Activated naive CD4-positive, alpha-beta T cell treated with Interleukin-2 at 50 U/mL for 16 hours (primary cell): ENCODE measurements at places on chromosomes 16 and 17.

GRCh38 chr16:74511961-74512360 is 90.7 kb upstream of the CLEC18B start:
- DNase-seq = no peak

DNA sequence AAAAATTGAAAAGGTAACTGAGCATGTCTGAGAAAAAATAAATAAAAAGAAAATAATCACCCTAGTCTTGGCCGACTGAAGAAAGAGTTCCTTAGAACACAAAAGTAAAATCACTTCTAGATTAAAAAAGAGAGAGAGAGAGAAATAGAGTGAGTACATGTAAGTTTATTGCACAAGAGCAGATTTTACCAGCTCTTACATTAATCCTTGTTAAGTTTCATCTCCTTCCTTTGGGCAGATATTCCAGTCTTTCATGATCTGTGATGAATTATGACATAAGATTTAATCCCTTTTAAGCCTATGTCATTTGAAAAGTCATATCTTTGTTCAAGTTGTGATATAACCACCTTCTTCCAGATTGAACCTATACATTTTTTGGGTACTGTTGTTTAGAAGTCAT is 54.8 kb downstream of the NFAT5 start:
- DNase-seq = no peak

GRCh38 chr17:8438441-8438840 is 2.8 kb downstream of the NDEL1 start:
- no peak for DNase-seq

- no peak for DNase-seq
These were observed 7.3 kb upstream of the METRNL start for GRCh38 chr17:83071966-83072562.

DNA sequence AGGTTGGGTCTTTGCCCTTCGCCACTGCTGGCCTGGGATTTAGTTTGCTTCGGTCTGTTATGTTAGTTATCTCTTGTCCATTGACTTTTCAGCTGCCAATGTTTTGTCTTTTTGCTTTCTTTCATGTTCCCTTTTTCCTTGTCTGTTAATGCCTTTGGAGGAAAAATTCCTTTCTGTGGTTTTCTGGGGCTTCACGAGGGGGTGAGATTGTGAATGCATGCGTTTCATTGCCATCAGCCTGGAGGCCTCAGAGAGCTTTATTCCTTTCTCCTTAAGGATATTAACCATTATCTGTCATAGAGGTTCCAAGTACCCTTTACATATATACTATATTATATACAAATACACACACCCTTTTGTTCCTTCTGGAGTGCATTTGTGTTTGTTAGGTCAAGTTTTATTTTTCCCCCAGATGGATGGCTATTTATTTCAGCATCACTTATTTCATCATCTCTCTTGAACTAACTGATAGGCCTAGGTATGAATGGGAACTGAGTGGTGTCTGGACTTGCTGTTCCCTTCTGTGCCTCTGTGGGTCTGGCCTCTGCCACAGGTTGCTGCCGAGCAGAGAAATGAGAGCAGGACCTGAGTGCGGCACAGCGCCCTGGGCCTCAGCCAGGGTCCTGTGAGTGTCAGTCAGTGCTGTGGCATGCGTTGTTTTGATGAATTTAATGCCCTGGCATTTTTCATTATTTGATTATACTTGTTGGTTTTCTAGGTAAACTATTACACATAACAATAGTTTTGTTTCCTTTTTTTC is 193.4 kb downstream of the LGALS9B start:
- DNase-seq = no peak

DNA sequence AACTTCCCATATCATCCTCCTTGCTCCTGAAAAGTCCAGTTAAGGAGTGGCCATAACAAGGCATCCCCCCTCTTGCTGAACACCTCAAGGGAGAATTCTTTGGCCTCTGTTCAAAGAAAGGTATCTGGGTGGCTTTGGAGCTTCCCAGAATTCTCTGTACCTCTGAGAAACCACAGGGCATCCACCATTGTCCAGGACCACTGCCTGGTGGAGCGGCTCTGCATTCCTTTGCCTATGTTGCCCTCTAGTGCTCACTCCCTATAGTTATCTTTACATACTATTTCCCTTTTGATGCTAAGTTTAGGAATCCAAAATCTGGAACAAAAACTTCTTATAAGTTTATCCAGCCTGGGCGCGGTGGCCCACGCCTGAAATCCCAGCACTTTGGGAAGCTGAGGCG is 30.3 kb downstream of the CHD9NB start:
- no peak for DNase-seq

DNA sequence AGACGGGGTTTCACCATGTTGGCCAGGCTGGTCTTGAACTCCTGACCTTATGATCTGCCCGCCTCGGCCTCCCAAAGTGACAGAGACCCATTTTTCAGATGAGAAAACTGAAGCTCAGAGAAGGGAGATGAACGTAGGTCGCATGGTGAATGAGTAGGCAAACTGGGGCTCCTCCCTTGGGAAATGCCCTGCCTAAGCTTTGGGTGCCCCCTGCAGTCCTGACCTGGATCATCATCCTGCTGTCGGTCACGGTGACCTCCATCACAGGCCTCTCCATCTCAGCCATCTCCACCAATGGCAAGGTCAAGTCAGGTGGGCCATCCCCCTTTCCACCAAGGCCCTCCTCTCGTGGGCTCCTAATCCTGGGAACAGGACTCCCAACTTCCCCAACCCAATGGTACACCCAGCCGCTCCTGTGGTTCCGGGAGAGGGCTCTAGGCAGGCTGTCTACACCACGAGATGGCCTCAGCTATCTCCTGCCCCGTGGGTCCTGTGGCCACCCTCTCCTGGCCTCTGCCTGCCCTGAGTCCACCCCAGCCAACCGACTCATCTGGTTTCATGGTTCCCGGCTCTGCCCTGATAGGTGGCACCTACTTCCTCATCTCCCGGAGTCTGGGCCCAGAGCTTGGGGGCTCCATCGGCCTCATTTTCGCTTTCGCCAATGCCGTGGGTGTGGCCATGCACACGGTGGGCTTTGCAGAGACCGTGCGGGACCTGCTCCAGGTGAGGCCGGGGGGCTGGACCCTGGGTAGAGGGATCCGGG is 4.7 kb downstream of the SLC12A3 start:
- DNase-seq = peak; percentile 40

- no peak for DNase-seq
These were observed 29.4 kb downstream of the TBCD start for GRCh38 chr17:82780971-82781893.

DNA sequence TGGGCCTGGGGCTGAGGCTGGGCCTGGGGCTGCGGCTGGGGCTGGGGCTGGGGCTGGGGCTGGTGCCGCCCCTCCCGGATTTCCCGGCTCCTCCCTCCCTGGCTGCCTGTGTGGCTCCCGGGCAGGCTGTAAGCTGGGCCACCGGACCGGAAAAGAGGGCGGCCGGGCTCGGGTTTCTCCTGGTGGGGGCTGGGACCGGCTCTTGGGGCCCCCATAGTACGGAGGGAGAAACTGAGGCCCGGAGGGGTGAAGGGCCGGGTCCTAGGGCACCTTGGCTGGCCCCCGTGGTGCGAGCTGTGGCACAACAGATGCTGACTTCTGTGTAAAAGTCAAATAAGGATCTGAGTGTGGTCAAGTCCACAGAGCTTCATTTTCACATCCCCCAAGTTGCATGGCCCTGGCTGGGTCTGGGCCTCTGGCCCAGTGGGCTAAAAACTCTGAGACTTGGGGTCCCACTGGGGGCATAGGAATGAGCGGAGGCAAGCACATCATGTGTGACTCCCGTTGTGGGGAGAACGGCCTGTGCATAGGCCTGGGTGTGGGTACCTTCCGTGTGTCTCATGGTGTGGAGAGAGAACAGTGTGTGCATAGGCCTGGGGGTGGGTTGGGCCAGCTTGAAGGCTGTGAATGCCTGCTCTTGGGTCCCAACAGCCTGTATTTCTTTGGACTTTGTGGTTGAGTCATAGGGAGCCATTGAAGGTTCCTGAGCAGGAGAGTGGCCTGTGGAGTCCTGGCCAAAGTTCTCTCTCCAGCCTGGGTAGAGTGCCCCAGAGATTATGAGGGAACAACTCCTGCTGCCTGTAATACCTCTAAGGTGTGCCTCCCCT is 123.9 kb upstream of the CIBAR2 start:
- no peak for DNase-seq
